Head of caudate nucleus (tissue), 42 donors: ENCODE measurements at places on chromosomes 3 and 15.

GRCh38 chr15:79675982-79676381 is 220.8 kb downstream of the MTHFS start:
- no peak for DNase-seq

GRCh38 chr3:44429459-44429858 is 48.0 kb downstream of the ZNF445 start:
- no peak for DNase-seq

GRCh38 chr3:67376416-67376815 is 278.0 kb downstream of the SUCLG2 start:
- no peak for DNase-seq

DNA sequence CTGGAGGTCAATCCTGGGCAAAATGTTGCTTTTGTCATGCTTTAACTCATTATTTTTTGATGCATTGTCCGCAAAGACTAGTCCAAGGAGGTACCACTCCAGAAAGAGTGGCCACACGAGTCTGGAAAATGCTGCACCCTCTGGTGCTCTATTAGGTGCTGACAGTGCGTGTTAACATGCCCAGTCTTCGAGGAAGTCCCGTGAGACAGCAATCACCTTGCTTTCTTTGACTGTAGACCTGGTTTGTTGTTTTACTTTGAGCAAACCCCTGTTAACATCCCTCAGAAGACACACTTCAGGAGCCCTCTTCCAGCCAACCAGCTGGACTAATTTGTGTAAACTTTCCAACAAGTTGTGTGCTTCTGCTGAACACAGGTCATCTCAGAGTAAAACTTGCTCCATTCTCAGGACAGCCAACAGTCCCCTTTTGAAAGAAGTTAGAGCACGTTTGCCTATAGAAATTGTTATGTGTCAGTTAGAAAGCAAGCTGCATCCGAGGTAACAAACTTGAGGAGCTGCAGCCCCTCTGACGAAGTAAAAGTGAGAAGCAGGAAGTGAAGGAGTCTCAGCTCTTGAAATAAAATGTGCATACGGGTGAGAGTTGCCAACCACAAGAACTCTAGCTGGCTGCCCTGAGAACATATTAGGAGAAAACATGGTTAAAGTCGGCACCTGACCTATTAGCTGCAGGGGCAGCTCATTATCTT is 205.0 kb downstream of the LPP start:
- DNase-seq = no peak

- no peak for DNase-seq
Measured at GRCh38 chr3:146189519-146190173, 28.7 kb upstream of the PLOD2 start.
